ENCODE measurements at places on chromosomes 2 and 18.

GRCh38 chr18:50665519-50665918 lies 105.6 kb downstream of the MAPK4 start:
- DNase-seq: no peak

- DNase-seq: no peak
These were observed 99.0 kb downstream of the MBP start for GRCh38 chr18:77033575-77033974.

- no peak for DNase-seq
These were observed 447.3 kb downstream of the TMX3 start for GRCh38 chr18:68267583-68267982.

- DNase-seq: no peak
These were observed 75.3 kb downstream of the CCDC148 start for GRCh38 chr2:158381205-158381604.

DNA sequence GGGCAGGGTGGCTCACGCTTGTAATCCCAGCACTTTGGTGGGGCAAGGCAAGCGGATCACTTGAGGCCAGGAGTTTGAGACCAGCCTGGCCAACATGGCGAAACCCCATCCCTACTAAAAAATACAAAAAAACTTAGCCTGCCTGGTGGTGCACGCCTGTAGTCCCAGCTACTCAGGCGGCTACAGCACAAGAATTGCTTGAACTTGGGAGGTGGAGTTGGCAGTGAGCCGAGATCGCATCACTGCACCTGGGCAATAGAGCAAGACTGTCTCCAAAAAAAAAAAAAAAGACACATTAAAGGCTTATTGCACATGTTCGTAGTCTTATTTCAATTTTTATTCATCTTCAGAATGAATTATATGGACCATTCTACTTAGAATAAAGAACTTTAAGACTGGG lies 110.2 kb downstream of the BMPR2 start:
- no peak for DNase-seq
